ENCODE measurements at places on chromosomes 1 and 21. TPM values are rescaled to one million over a fixed set of nuclear protein-coding genes. Genes with fewer than 3 reads are reported as not detected.

DNA sequence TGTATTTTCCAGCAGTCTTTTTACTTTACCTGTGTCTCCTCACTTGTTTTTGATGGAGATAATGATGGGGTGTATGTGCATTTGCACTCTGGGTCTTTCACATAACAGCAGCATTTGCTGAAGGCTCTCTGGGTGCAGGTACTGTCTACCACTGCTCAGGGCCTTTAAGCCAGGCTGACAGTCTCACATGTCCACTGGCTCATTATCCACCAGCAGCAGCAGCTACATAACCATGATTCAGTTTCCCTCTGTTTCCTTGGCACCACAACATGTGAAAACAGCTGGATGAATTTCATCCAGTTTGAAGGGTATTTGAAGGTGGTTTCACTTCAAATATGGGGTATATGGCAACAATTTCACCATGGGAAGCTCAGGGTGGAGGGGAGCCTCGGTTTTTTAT, 41.2 kb upstream of the ROR1 start:
- DNase-seq: no peak

- no peak for DNase-seq
Observed at GRCh38 chr1:233005703-233006102, 55.3 kb downstream of the NTPCR start.

GRCh38 chr1:219176168-219176567, 2.5 kb downstream of the LYPLAL1 start:
- no peak for DNase-seq

GRCh38 chr1:65924471-65924870, 131.8 kb downstream of the PDE4B start:
- DNase-seq: no peak

DNA sequence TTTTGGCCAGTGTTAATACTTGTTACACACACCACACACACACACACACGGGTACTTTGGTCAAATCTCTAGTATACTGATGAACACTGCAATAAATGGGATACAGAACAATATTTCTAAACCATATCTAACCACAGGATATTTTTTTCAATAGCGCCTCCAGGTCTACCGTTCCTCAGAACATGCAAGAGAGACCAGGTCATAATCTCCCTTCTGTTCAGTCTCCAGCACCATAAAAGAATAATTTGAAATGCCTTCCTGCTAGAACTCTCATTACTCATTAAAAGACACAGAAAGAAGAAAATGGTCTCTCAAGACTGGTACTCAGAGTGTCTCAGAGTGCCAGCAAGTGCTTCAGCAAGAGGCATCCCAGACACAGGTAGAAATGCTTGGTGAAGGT, 11.5 kb upstream of the SLC44A3 start:
- no peak for DNase-seq

- no peak for DNase-seq
Observed at GRCh38 chr21:38986406-38986805, 180.7 kb downstream of the ETS2 start.

Gene MAB21L3
- 0.29 TPM for total RNA-seq

Gene TRAF3IP3
- 3.6 TPM for total RNA-seq

Gene ZNF593OS
- not detected for total RNA-seq

Gene CGN
- 13.4 TPM for total RNA-seq

Gene CNN3
- 146 TPM for total RNA-seq

Gene ADGRB2
- total RNA-seq: 4.9 TPM

Gene RHD
- not detected for total RNA-seq
